ENCODE measurements at places on chromosomes 3 and 15.

GRCh38 chr3:185823078-185824044 lies 1.5 kb downstream of the IGF2BP2 start:
- DNase-seq = peak; percentile 41

DNA sequence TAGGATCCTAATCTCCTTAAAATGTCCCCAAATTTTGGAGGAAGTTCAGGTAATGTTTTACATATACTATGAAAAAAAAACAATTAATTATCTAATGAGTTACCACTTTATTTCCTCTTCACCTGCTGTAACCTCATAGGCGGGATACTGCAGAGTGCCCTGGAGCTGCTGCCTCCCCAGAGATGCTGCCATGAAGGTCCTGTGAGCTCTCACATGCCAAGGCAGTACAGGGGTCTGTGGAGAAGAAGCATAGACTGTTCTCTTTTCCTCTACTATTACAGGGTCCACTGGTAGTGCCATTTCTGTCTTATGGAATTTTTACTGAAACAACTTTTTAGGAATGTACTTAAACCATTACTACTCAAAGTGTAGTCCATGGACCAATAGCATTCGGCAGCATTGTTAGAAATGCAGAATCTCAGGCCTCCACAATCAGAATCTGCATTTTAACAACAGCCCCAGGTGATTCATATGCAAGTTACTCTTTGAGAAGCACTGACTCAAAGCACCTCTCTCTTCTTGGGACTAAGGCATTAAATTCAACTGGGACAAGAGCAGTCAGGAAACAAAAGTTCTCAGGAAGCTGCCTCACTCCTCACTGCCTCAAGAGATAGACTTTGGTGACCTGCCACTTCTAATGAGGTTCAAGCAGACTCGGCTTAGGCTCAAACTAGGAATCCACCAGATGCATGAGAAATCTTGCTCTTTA lies 30.3 kb upstream of the CPOX start:
- DNase-seq = no peak

- peak; percentile 95 for DNase-seq
Measured at GRCh38 chr15:99703603-99704443, 29.4 kb downstream of the LYSMD4 start.

DNA sequence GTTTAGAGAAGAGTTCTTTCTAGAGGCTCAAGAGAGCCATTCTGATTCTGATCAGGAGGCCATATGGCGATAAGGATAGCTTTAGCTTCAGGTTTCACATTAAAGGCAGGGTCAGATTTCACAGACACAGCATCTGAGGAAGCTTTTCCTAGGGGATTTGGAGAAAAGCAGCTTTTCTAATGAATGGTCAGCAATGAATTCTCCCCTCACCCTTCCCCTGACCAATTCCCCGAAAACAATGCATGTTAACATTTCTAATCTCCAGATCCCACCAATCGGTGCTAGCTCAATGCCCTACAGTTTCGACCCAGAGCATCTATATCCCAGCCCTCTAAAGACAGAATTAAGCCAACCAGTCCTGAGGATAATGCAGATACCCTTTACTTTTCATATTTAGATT lies 9.8 kb downstream of the AGBL1 start:
- no peak for DNase-seq

GRCh38 chr3:102510663-102511062 lies 75.8 kb downstream of the ZPLD1 start:
- DNase-seq = no peak

- no peak for DNase-seq
Measured at GRCh38 chr3:159776779-159777178, 211.9 kb upstream of the IL12A start.

DNA sequence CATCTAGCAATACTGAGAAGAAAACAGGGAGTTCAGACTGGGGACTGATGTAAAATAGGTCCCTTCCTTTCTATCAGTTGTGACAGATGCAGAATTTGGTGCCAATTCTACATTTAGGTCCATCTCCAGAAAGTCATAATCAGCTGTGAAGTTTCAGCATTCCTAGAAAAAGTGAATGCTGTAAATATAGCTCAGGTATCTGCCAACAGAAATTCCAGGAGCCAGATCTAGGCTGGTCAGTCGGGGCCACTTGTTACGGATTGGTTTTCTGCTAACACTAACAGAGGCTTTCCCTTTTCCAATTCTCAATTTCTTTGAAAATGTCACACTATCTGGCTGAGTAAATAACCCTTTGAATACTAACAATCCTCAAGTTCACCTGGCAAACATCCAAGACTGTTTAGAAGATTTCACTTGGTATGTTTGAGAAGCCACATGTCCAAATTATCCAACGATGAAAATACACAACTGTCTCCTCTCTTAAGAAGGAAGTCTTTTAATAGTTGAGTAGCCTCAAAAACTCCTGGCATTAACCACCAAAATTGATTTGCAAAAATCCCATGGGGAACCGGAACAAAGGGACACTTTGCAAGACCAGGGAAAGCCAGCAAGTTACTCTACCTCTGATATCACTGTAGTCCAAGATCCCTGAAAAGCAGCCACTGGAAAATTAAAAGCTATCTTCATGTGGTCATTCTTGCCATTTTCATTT lies 222.3 kb downstream of the ZMAT3 start:
- no peak for DNase-seq

DNA sequence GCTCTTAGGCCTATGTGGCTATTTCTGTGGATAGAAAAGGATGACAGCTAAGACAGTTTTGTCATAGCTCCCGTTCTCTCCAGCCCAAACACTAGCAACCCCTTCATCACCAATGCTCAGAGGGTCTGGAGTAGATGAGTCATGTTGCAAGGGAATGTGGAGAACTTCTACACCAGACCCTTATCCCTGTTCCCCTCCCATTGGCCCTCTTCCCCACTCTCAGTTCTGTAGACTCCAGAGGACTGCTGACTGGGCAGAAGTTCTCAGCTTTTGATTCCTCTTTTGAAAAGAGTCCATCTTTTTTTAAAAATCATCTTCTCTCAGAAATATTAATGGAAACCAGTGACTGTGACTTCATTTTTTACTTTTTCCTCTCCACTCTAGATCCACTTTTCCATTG lies 2.4 kb upstream of the MYZAP start:
- DNase-seq = no peak

DNA sequence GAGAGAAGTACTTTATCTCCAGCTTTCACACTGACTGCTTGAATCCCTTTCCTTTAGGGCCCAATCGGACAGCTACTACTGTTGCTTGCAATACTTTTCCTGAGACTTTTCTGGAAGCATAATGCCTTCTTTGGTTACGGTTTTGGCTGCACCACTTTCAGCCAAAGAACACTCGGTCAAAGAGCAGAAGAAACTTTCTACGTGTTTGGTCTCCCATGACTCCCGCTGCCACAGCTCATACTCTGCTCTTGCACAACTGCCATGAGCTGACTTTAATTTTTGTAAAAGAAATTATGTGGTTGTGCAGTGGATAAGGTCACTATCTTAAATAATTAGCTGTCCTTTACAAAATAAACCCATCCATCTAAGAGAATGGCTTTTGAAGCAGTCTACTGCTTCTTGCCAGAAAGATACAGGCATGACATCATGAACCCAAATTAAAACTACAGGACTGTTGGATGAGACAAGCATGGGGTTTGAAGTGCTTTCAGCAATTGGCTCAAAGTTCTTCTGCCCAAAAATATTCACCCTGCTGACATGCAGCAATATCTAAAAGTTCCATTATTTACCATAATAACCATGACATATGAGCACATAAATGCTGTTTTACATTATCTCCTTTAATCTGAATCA lies 42.0 kb downstream of the PROS1 start:
- DNase-seq = no peak

- peak; percentile 17 for DNase-seq
Measured at GRCh38 chr3:132290833-132291232, 26.4 kb upstream of the ACP3 start.

DNA sequence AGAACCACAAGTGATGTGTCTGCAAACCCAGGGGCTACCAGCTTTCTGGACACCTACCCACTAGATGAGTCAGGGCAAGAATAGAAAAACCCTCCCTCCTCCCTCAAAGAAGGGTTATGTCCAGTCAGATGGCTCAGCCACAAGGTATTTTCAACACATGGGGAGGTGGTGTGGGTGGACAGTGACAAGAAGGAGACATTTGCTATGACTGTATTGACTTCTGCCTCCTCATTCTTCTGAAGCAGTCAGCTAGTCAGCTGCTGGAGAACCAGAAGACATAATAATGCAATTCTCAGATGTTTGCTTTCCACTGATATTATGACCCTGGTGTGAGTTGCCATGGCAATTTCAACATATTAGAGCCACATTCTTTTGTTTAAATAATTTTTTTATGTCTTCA lies 66.7 kb upstream of the GOLGA8B start:
- DNase-seq = peak; percentile 91

- DNase-seq = no peak
Measured at GRCh38 chr3:186362988-186363387, 954 bp upstream of the DGKG start.

DNA sequence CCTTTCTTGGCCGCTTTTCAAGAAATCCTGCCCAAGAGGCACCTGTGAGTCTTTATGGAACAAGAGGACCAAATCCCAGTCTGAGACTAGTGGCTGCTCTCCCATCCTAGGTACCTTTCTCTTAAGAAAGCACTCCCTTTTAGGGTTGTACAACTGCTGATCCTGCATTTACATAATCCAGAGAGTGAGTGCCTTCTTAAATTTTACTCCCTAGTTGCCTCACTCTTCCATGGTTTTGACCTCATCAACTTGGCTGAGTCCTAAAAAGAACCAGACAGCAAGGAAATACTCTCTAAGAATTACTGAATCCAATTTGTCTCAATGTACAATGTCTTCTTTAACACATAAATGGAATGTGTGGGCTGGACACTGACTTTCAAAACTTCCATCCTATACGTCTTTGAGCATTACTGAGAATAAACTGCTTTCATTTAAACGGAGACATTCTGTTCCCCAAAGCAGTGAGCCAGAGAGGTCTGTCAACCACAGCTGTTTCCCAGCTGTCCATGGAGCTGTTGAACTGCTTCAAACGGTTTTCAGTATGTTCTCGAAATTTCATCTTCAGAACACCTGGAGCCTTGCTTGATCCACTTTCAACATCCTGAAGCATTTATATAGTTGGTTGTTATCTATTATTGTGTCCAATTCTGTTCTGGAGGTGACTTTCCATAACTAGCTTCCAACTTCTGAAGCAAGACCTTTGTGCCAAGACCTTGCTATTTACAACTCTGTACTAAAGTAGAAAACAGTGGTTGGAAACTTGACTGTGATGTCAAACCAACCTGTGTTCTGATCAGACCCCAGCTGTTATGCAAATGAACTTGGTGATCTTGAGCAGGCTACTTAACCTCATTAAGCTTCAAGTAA lies 179.1 kb downstream of the SLC9A9 start:
- no peak for DNase-seq

DNA sequence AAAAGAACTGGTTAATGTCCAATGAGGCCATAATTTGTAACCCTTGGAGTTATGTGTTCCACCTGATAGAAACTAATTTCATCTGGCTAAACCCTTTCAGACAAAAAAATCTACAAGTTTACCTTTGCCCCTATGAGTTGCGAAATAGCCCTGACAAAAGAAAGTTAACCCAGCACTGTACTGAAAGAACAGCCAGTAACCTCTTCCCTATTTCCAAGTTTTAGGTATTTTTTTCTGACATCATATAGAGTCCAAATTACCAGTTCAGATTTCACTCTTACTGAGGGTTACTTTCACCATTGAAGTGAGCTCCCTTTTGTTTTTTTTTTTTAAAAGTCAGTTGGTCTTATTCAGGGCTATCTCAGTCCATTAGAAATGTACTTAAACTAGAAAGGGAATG lies 42.8 kb upstream of the PTPRG start:
- DNase-seq = no peak

DNA sequence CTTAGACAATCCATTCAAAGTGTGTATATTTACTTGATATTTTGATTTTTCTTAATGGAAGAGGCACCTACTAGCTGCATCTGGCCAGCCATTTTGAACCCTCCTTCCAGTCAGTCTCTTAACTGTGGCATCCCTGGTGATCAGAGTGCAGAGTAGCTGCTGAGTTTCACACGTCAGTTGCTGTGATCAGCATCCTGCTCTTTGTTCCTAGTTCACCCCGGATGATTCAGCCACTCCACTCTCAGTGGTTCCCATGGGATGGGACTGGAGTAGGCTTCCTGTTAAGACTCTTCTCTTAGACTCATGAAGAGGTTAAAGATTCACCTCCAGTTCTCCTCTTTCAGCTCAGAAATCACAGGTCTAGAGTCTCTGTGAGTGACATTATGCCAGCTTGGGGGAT lies 75.8 kb downstream of the STXBP5L start:
- DNase-seq = no peak

GRCh38 chr15:81165535-81165934 lies 31.1 kb upstream of the IL16 start:
- DNase-seq = peak; percentile 39

DNA sequence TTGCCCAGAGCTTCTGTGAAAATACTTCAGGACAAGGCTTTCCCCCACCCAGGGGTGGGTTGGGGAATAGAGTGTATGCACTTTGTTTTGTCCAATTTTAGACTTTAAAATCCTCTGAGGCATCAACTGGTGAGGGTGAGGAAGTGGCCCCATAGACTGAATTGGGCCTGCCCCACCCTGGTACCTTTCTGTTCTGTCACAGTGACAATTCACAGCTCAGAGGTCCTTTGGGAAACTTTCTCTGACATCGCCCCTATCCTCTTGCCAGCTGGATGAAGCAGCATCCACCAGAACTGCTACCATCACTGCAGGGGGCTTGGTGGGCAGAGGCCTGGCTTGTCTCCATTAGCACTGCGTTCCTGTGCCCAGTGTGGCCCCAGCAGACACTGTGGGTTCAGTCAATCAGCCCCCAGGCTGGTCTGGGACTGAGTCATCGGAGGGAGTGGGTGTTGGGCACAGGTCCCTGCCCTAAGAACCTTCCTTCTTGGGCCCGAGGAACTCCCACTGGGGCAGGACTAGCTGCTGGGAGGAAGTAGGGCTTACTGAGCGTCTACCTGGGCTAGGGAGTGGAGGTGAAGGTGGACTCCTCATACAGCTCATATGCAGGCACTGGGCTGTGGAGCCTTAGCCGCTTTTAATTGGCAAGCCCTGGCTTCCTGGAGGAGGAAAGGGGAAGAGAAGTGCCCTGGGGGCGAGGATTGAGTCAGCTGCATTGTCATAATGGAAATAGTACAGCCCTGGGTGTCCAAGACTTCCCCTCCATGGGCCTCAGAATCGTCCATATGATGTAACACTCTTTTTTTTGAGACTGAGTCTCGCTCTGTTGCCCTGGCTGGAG lies 1.5 kb upstream of the PPM1M start:
- DNase-seq = peak; percentile 43

GRCh38 chr3:64872345-64872744 lies 184.5 kb upstream of the ADAMTS9 start:
- no peak for DNase-seq

DNA sequence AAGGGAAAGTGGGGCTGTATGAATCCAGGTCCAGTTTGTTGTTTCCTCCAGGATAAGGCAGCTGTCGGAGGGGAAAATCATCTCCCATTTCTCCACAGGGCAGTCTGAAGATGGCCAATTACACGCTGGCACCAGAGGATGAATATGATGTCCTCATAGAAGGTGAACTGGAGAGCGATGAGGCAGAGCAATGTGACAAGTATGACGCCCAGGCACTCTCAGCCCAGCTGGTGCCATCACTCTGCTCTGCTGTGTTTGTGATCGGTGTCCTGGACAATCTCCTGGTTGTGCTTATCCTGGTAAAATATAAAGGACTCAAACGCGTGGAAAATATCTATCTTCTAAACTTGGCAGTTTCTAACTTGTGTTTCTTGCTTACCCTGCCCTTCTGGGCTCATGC lies 911 bp downstream of the CCRL2 start:
- no peak for DNase-seq

Data from IMR-90 (cell line).